NCI-H345 (cell line): ENCODE measurements at places on chromosomes 5 and 9.
A peak's percentile ranks its signal among the peaks of the same experiment; 100 is the strongest.

- DNase-seq = no peak
Observed at GRCh38 chr5:108588323-108588722, 159.4 kb upstream of the FER start.

DNA sequence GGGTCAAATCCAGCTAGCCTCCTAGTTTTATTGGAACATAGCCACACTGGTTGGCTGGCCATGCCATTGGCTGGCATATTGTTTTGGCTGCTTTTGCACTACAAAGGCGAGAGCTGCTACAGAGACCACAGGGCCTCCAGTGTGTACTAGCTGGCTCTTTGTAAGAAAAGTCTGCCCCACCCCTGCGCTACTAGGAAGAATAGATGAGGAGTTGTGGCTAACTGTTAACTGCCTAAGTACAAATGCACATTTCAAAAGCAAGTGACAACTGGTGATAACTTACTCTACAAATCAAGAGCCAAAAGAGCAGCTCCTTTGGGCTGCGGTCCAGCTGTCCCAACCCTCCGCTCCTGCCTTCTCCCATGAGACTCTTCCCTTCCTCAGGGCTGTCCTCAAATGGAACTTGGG, 63.9 kb downstream of the SERINC5 start:
- no peak for DNase-seq

DNA sequence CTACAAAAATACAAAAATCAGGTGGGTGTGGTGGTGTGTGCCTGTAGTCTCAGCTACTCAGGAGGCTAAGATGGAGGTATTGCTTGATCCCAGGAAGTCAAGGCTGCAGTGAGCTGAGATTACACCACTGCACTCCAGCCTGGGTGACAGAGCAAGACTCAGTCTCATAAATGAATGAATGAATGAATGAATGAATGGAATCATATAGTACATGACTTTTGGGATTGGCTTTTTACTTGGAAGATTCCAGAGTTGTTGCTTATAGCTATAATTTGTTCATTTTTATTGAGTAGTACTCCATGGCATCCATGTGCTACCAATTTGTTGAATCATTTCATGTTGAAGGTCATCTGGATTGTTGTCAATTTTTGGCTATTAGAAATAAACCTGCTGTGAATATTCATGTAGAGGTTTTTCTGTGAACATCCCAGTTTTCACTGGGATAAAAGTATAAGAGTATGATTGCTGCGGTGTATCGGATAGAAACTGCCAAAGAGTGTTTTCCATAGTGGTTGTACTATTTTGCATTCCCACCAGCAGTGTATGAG, 19.9 kb downstream of the ERBIN start:
- no peak for DNase-seq

- no peak for DNase-seq
Observed at GRCh38 chr9:105850852-105851500, 156.6 kb downstream of the TMEM38B start.

DNA sequence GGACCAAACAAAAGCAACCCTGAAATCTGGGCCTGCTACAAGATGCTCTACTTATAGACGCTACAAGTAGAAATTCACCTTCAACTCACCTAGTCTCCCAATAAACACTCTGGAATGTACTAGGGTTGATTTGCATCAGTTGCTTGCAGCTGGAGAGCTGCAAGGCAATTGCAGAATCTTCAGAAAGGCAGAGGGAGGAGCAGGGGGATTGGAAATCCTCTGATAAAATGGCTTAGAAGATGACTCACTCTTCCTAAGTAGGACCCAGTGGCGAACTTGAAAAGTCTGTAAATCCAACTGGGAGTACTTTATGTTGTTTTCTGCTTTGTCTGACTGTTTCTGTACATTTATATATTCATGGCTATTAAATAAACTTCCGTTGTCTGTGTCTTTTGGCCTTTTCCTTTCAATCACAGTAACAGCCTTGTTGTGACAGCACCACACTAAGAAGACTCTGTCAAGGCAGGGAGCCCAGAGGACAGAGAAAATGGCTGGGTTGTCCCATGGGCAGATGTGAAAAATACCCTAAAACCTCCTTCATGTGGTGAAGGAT, 14.7 kb upstream of the MLLT3 start:
- DNase-seq = no peak

DNA sequence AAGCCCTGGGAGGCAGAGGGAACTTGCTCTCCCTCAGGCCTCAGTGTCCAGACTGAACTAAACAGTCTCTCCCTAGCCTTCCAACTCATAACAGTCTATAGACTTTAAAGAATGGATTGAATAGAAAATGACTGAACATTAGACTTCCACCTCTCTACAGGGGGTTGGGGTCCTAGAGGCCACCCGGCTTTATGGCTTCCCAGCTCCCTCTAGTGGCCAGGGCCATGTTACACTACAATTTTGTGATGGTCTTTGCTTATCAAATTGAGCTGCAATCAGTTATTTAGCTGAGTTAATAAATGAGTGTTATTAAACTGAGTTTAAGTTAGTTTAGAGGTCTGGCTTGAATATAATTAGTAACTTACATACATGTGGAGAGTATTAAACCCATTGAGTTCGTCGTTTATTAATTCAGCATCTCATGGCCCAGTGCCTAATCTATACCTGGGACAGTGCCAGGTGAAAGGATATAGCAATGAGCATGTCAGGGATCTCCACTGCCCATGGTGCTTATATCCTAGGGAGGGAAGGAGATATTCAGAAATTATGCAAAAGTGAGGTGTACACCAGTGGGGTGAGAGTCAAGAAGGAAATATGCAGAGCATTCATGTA, 105.2 kb downstream of the SH3TC2 start:
- DNase-seq = peak; percentile 54

- DNase-seq = no peak
Observed at GRCh38 chr5:27854243-27854852, 816.0 kb upstream of the CDH9 start.

DNA sequence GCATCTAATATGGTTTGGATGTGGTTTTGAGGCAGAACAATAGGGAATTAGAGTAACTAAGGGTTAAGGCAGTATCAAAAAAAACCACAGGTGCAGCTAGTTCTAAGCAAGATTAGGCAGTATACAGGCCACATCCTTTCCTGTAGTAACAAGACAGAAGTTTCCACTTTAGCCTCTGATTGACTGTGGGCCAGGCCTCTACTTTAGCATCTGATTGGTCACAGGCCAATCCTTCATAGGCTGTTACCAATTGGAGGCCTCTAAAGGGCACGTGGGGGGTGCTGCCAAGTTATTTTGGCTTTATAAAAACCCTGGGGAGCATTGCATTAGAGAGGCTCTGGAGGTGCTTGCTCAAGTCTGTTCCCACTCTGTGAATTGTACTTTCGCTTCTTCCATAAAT, 144.1 kb upstream of the ST8SIA4 start:
- DNase-seq = no peak

- DNase-seq = no peak
Observed at GRCh38 chr9:89619019-89619418, 14.2 kb downstream of the GADD45G start.

GRCh38 chr9:76181781-76182180, 212.4 kb downstream of the RFK start:
- DNase-seq = no peak

GRCh38 chr9:136228107-136228875, 17.3 kb downstream of the QSOX2 start:
- no peak for DNase-seq

- DNase-seq = no peak
Observed at GRCh38 chr5:176848651-176849050, 38.3 kb downstream of the UNC5A start.

GRCh38 chr5:67957374-67957773, 258.2 kb upstream of the PIK3R1 start:
- no peak for DNase-seq

- no peak for DNase-seq
Observed at GRCh38 chr5:81906086-81906485, 65.7 kb upstream of the ATG10 start.

- no peak for DNase-seq
Observed at GRCh38 chr9:82466616-82467260, 478.2 kb downstream of the SPATA31D1 start.

DNA sequence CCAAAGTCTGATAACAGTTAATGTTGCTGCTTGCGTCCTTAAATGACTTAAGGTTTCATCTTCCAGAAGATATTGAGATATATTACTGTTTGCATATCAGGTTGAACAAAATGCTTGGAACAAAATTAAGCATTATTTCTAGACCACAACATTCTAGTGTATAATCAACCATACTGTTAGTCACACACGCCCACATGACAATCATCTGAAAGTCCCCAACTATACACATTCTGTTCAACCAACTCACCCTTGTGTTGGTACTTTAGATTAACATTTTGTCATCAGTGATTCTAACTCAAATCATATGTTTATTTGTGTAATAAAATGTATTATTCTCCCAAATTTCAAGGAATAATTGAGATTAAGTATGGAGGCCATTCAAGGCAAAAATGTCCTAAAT, 47.3 kb downstream of the LURAP1L start:
- no peak for DNase-seq

- no peak for DNase-seq
Observed at GRCh38 chr5:141517312-141517711, 28.4 kb downstream of the PCDHGC5 start.

DNA sequence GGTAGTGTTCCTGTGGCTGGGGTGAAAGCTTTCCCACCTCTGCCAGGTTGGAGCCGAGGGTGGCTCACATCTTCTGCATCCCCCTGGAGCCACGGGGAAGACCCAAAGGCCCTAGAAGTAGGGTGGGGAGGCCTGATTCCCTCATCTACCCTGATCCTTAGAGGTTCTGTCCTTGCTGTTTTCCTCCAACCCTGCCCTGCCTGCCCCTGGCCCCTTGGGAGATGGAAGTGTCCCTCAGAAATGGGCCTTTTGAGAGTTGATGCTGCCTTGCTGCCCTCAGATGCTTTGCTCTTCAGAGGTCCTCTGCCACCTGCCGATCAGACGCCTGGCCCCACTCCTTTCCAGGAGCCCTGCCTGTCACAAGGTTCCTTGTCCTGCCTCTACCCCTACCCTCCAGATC, 6.3 kb downstream of the CCL19 start:
- DNase-seq = no peak

GRCh38 chr9:14899042-14899814, 11.0 kb downstream of the FREM1 start:
- no peak for DNase-seq

DNA sequence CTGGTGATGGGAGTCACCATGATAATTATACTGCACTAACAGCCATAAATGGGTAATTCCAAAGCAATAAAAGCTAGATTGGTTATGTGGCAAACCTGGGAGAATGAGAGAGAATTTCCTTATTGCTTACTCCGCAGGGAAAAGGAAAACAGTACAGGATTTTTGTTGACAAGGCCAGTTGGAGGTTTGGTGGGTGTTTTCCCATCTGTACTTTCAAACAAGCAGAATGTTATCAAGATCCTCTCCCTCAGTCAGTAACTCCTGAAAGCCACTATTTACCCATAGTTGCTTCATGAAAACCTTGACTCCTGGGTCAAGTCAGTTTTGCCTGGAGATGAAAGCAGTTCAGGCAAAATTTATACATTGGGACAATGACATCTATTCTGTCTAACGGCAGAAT, 26.4 kb downstream of the IL9 start:
- DNase-seq = no peak

DNA sequence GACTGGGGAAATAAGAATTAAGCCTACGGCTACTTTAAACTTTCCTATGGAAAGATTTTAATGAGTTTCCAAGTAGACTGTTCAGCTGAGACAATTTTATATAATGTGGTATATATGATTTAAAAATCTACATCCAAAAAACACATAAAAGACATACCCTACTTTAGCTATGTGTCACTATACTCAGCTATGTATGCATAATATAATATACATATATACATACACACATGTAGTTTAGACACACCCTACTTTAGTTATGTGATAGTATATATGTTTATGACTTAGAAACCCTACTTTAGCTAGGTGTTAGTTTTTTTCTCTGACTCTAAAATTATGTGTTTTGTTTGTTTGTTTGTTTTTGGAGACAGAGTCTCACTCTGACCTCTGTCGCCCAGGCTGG, 100.5 kb upstream of the DAB2 start:
- no peak for DNase-seq

- no peak for DNase-seq
Observed at GRCh38 chr9:115845648-115846312, 307.8 kb upstream of the PAPPA start.

GRCh38 chr5:30156156-30156555, 1037.3 kb upstream of the CDH6 start:
- no peak for DNase-seq

GRCh38 chr9:136316896-136317676, 10.3 kb upstream of the GPSM1 start:
- DNase-seq = no peak

DNA sequence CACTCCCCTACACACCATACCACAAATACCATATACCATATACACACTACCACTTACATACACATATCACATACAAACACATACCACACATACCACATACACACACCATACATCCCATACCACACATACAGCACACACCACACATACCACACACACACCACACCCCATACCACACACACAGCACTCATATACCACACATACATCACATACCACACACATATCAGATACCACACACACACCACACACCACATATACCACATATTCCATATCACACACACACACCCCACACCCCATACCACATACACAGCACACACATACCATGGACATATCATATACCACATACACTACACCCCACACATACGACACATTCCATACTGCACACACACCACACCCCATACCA, 276.6 kb downstream of the GADD45G start:
- no peak for DNase-seq

- DNase-seq = no peak
Observed at GRCh38 chr9:97557606-97558095, 56.2 kb downstream of the TMOD1 start.

GRCh38 chr9:92710368-92710767, 40.4 kb upstream of the IPPK start:
- no peak for DNase-seq

DNA sequence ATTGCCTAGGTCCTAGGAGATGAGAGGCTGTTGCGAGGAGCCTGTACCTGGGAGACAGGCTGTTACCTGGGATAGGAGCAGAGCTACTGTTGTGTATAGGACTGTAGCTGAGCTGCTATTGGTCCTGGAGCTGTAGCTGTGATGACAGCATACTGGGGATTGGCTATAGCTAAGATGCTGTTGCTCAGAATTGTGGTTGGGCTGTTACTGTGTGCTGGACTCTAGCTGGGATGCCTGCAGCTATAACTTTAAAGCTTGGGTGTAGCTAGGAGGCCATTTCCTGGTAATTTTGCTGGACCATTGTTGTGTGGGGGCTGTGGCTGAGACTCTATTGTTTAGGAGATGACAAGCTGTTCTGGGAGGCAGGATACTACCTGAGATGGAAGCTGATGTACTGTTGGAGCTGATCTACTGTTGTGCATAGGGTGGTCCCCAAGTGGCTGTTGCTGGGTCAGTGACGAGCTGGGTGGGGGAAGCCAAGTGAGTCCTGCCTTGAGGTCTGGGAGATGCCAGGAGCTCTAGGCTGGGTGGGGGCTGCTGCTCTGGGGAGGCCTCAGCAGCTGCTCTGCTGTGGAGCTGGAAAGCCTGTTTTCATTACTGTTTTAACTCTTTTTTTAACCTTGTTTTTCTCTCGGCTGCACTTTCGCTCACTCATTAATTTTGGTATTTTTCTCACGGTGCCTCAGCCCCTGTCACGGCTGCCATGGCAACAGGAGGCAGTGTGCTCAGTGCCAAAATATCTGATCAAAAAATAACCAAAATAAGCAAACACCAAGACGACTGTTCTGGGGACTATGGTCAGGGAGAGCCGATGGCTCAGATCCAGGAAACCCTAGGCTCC, 3.0 kb upstream of the PCDH1 start:
- DNase-seq = no peak

- DNase-seq = no peak
Observed at GRCh38 chr5:83937837-83938236, 217.2 kb upstream of the HAPLN1 start.
